GM23248 (cell line): ENCODE measurements at places on chromosomes 4 and X.

DNA sequence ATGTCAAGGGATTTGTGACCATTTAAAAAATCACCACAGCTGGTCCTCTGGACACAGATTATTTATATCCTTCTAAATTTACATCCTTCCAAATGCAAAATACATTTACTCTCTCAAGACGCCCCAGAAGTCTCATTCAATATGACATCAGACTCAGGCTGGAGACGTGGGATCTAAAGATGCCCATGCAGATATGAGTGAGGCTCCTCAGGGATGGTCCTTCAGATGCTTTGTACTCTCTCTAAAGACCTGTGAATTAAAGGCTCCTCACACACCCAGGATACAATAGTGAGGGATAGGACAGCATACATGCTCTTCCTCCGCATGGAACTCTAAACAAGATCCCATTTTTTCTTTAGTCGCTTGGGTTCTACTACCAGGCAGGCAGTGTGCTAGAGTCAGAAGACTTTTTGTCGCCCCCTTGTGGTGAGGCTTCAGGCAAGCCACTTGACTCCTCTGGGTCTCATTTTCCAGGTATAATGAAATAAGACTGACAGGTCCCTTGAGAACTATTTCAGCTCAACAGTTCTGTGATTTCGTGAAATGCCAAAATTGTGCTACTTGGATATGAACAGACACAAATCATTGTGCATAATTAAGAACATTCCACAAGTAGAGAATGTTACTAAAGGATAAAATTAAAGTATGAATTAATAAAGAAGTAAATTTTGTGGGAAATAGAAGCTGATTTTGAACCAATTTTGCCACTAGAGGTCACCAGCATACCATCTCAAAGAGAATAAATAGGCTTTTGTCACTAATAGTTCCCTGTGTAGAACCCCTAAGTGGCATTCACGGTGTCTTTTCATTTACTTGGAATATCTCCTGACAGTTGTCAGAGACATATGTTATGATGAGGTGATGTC is 13.7 kb upstream of the SCOC start:
- DNase-seq: peak; percentile 85

DNA sequence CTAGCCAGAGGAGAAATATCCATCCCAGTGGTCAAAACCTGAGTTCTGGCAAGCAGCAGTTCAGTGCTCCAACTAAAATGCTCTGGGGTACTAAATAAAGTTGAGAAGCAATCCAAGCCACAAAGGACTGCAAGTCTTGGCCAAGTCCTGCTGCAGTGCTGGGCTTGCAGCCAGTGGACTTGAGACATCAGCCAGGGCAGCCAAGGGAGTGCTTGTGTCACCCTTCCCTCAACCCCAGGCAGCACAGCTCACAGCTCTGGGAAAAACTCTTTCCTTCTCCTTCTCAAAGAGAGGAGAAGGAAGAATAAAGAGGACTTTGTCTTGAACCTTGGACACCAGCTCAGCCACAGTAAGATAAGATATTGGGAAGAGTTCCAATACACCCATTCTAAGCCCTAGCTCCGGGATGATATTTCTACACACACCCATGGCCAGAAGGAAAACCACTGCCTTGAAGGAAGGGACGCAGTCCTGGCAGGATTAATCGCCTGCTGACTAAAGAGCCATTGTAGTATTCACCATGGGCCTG is 99.8 kb downstream of the PTCHD1 start:
- peak; percentile 83 for DNase-seq

DNA sequence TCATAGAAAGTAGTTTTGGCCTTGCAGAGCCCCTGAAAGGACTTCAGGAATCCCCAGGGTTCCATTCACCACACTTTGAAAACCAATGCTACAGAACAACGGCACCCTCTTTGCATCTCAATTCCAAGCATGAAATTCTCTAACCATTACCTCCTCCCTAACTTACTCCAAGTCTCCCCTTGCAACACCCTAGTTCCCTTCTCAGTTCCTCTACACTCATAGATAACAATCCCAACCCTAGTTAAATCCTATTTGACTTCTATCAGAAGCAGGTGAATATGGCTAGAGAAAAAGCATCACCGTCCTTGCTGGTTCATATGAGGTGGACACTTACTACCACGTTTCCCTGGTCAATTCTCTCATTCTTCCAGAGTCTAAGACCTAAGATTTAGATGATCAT is 2.4 kb downstream of the RCHY1 start:
- DNase-seq: no peak

DNA sequence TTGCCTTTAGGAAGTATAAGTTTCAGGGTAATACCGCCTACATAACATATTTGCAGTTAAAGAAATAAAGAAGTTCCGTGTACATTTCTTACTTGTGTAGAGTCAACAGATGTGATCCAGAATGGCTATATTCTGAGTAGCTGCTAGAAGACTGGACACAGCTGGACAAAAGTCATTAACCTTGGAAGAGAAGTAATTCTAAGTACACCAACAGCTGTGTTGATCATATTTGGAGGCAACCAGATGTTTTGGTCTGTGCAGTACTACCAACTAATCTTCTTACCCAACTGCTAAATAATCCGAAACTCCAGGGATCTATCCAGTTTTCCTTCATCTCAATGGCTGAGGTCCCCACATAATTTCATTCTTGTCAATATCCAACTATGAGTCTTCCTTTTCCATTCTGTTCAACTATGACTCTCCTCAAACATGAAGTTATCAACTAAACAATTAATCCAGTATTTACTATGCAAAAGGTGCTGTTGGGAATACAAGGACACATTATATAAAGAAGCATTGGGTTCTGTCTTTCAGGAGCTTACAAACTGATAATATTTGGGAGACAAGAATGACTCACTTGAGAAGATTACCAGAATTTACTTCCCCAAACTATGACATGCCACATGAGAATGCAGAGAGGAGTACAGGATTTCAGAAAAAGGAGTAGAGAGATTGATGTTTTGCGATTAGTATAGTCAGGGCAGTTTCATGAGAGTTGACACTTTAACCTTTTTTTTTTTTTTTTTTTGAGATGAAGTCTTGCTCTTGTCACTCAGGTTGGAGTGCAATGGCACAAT is 78.2 kb downstream of the COL4A6 start:
- peak; percentile 30 for DNase-seq

- DNase-seq: peak; percentile 98
These were observed 104.2 kb downstream of the AFF1 start for GRCh38 chr4:87038837-87039615.

- no peak for DNase-seq
These were observed 5.2 kb upstream of the PDE6B start for GRCh38 chr4:620201-620600.

GRCh38 chrX:147351644-147352043 is 537.1 kb upstream of the CXorf51A start:
- DNase-seq: no peak

GRCh38 chrX:3518870-3519269 is 172.4 kb upstream of the MXRA5 start:
- DNase-seq: peak; percentile 95

DNA sequence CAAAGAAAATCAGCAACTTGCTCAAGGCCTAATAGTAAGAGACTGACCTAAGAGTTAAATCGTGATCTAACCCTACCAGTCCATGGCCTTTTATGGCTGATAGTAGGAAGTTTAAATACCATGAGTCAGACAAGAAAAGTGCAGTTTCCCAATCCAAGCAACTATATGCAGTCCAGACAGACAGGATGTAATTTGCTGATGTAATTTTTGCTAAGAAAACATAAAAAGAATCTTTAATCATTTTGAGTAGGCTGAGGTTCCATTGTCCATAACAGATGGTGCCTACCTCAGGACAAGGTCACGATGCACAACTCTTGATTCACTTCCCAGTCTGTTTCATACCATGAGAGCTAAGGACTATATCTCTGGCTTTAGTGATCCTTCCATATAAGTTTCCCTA is 317.5 kb upstream of the GRIA3 start:
- peak; percentile 69 for DNase-seq
